GM23338 (cell line): ENCODE measurements at places on chromosomes 3 and 15. TPM values are rescaled to one million over a fixed set of nuclear protein-coding genes. Genes with fewer than 3 reads are reported as not detected.
A peak's percentile ranks its signal among the peaks of the same experiment; 100 is the strongest.

DNA sequence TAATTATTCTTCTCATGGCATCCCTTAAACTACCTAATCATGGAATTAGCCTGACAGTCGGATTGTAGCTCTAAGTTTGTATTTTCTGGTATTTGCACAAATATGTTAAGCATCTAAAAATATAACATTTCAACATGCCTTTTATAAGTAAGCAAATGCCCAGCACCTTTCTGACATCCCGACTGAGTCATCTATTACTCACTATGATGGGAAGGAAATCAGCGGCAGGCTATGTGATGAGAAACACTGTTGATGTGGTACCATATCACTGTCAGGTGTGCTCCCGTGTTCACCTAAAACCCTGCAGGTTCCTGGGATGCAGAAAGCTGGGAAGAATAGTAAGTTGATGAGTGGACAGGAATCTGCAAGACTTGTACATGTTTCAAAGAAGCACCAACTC is 367.8 kb upstream of the IL12A start:
- H3K27ac ChIP-seq = no peak overlapping the region
- no peak for DNase-seq
- H3K27me3 ChIP-seq = no peaks in the 10 kb centered on the region
- H3K4me1 ChIP-seq = peaks cover 4% of the 10 kb centered on the region; the same call in 1 of the 2 replicates

DNA sequence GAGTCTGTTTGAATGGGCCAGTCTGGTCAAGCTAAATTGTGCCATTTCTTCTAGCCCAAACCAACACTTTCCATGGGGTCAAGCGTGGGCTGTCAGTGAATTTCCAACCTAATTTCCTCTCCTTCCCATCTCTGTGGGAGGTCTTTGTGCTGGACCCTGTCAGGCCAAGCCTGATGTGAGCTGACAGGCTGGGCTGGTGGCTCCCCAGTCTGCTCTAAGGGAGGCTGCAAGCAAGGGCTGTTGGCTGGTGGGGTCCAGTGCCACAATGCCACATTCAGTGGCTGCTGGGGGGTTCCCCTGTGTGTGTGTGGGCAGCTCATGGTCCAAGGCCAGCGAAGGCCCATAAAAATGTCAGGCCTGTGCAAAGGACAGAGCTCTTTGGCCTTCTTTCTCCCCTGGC is 216.1 kb downstream of the OPA1 start:
- H3K4me3 ChIP-seq = no peak overlapping the region
- no peak for DNase-seq
- peaks cover 53% of the 10 kb centered on the region for H3K4me1 ChIP-seq
- H3K27me3 ChIP-seq = no peaks in the 10 kb centered on the region
- no peaks in the 10 kb centered on the region for H3K36me3 ChIP-seq
- H3K27ac ChIP-seq = no peak overlapping the region

DNA sequence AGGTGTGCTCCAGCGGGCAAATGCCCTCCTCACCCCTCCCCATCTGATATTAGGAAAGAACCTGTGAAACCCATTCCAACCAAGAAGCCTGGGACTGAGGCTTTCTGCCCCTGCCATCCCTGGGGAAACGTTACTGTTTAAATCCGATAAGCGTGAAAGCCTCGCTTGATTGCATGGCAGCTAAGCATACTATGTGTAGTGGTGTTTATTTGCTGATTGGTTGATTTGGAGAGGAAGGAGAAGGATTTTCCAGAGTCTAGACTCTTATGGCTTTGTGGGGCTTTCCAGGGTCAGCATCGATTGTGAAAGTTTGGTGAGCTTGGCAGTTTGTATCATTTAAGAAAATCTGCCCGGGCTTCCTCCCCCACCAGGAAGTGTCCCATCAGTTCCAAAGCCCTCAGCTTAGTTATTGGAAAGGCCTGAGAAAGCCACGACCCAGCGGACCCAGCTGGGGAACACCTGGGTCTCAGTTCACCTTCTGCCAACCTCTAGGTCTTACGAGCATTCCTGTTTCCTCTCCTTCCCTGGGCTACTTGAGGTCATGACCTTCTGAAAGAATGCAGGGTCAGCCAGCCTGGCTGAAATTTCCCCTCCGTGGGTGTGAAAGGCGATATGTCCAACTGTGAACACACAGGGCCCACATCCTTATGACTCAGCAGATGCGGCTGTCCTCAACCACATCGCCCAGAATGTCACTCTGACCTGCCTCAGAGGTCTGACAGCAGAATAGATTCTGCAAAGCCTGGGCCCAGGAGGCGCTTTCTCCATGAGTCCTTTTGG is 62.8 kb upstream of the HERC1 start:
- no peak for DNase-seq
- no peaks in the 10 kb centered on the region for H3K27me3 ChIP-seq
- no peaks in the 10 kb centered on the region for H3K4me1 ChIP-seq
- no peak overlapping the region for H3K27ac ChIP-seq
- H3K36me3 ChIP-seq = no peaks in the 10 kb centered on the region

SAMMSON gene
- not detected in 2 replicates for total RNA-seq

- peaks cover 82% of the 10 kb centered on the region for H3K4me1 ChIP-seq
- peak; percentile 73 for DNase-seq
- H3K36me3 ChIP-seq = no peaks in the 10 kb centered on the region
- H3K27ac ChIP-seq = no peak overlapping the region
Measured at GRCh38 chr15:96341513-96342405, 11.3 kb downstream of the NR2F2 start.

DNA sequence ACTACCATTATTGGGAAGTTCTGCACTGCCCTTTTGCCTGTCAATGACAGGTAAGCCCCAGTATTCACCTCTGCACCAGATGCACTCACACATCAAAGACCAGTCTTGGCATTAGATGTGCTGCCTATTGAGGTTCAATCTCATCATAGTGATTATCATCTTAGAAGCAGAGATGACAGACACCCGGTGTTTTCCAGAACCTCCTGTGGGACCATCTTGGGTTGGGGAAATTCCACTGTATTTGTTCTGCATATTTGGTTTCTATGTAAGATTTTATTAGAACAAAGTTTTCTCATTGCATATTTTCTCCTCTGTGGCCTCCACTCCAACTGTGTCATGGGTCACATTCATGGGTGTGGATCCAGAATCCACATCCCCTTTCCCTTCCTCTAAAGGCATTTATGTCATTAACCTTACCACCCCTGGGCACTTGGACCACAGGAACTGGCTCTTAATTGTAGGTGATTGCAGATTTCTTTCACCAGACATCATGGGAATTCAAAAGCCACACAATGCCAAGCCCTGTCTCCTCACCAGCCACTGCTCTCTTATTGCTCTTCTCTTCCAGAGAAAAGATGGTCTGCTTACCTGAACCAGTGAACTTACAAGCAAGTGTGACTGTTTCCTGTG is 31.2 kb downstream of the PLA1A start:
- H3K27me3 ChIP-seq = no peaks in the 10 kb centered on the region
- no peak overlapping the region for H3K4me3 ChIP-seq
- H3K4me1 ChIP-seq = no peaks in the 10 kb centered on the region
- DNase-seq = no peak
- no peaks in the 10 kb centered on the region for H3K36me3 ChIP-seq
- no peak overlapping the region for H3K27ac ChIP-seq

DUOXA2 gene
- not detected in 2 replicates for total RNA-seq

DNA sequence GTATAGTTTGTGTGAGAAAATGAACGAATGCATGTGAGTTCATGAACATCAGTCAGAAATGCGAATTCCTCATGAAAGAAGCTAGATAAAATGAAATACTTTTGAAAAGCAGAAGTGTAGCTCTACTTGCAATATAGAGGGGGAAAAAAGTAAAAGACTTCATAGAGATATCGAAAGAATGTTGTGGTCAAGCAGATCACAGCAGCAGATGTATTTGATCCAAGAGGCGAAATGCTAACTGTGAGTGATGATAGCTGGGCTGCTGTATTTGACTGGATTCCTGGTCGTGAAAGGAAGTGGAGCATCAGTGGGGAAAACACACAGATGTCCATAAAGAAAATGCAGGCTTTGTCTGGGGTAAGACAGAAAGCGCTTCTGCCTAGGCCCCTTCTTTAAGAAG is 112.4 kb downstream of the ADAMTSL3 start:
- no peak overlapping the region for H3K4me3 ChIP-seq
- no peaks in the 10 kb centered on the region for H3K36me3 ChIP-seq
- DNase-seq = no peak

ACTRT3 gene
- 5.2 and 6.4 TPM in 2 replicates for total RNA-seq

TGM4 gene
- not detected in 2 replicates for total RNA-seq

PLA2G4D gene
- 0.07 TPM in 1 of 2 replicates, not detected in the other for total RNA-seq

GRCh38 chr3:156575641-156576040 is 20.7 kb upstream of the SSR3 start:
- H3K4me1 ChIP-seq = peaks cover 7% of the 10 kb centered on the region
- no peaks in the 10 kb centered on the region for H3K36me3 ChIP-seq
- no peak overlapping the region for H3K4me3 ChIP-seq
- no peak overlapping the region for H3K27ac ChIP-seq

MASP1 gene
- total RNA-seq = 1.6 and 5.9 TPM in 2 replicates

FSD2 gene
- total RNA-seq = 0.08 TPM in 1 of 2 replicates, not detected in the other

GRCh38 chr3:3288255-3288654 is 108.8 kb upstream of the CRBN start:
- H3K36me3 ChIP-seq = no peaks in the 10 kb centered on the region
- no peaks in the 10 kb centered on the region for H3K4me1 ChIP-seq

DNA sequence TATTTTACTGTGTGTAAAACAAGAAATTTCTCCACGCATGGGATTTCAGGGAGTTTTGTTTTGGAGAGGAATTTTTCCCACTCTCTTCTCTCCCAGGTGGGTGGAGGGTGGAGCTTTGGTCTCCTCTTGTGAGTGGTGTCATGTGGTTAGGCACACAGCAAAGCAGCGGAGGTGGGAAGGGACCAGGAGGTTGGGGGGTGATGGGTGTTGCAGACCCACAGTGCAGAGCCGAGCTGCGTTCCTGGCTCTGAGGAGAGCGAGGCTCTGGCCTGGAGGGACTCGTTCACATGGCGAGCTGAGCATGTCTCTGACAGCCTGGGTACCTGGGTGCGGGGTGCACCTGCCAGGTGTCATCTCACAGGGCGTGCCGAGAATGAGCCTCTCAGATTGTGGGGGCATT is 87.8 kb downstream of the RYR3 start:
- H3K27me3 ChIP-seq = no peaks in the 10 kb centered on the region
- peaks cover 13% of the 10 kb centered on the region for H3K4me1 ChIP-seq
- no peak for DNase-seq
- H3K36me3 ChIP-seq = no peaks in the 10 kb centered on the region
- H3K4me3 ChIP-seq = no peak overlapping the region
- H3K27ac ChIP-seq = no peak overlapping the region

- no peak overlapping the region for H3K27ac ChIP-seq
- H3K4me3 ChIP-seq = no peak overlapping the region
Measured at GRCh38 chr3:123480428-123480827, 31.5 kb upstream of the ADCY5 start.

- H3K27ac ChIP-seq = no peak overlapping the region
- H3K4me3 ChIP-seq = peak overlapping the region; percentile 91
- H3K27me3 ChIP-seq = peaks cover 60% of the 10 kb centered on the region
- peaks cover 19% of the 10 kb centered on the region for H3K4me1 ChIP-seq
- no peaks in the 10 kb centered on the region for H3K36me3 ChIP-seq
Measured at GRCh38 chr3:4980229-4981203, 1.3 kb downstream of the BHLHE40 start.

- no peak overlapping the region for H3K27ac ChIP-seq
- no peaks in the 10 kb centered on the region for H3K27me3 ChIP-seq
- no peaks in the 10 kb centered on the region for H3K36me3 ChIP-seq
- DNase-seq = peak; percentile 33
Measured at GRCh38 chr3:194740859-194741491, 55.3 kb downstream of the FAM43A start.

DNA sequence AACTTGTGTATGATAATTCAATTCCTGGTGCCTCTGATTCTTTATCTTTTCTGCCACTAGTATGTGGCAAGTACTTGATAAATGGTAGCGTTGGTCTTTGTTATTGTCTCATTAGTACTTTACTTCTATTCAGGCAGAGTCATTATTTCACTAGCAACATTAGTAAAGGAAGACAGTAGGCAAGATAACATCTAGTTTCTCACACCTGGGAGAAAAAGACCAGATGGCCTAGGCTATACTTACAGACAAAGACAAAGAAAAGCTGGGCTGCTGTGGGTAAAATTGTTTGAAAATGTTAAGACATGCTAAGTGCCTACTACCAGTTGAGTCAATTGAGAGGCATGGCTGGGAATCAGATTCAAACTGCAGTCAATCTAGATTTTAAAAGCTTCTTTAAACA is 198.7 kb upstream of the CMC1 start:
- peaks cover 22% of the 10 kb centered on the region; the same call in 1 of the 2 replicates for H3K4me1 ChIP-seq
- no peaks in the 10 kb centered on the region for H3K36me3 ChIP-seq
- DNase-seq = no peak

DNA sequence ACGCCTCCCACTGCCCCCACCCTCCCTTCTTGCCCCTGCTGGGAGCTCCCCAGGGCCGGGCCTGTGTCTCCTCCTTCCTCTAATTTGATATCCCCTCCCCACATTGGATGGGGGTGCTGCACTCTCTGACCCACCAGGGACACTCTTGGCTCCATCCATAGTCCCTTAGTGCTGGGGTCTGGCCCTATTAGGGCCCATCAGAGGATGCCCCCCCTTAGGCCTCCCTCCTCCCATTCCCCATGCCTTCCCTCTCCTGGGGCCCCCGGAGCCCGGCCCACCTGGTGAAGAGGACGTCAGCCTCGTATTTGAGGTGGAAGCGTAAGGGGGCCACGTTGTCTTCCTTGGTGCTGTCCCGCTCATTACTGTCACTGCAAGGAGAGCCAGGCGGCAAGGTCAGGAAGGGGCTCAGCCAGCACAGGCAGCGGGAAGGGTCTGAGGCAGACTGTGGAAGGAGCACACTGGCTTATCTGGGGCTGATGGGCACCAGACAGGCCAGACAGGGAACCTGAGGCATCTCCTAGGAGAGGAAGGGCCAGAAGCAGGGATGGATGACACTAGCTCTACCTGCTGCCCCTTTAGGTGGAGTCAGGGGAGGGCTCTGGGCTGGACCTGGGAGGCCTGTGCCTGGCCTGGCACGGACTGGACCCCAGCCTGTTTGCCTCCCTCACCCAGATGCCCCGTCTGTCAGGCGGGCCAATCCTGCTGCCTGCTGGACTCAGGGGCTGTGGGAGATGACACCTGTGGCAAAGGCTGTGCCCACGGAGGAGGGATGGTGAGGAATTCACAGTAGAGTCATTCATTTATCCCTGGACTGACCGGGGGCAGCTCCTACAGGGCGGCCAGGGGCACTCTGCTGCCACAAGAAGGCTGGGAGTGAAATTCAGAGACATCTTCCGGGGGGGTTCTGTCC is 36.2 kb downstream of the FEM1B start:
- H3K27me3 ChIP-seq = no peaks in the 10 kb centered on the region
- no peak overlapping the region for H3K27ac ChIP-seq
- H3K4me1 ChIP-seq = peaks cover 18% of the 10 kb centered on the region
- no peaks in the 10 kb centered on the region for H3K36me3 ChIP-seq
- H3K4me3 ChIP-seq = no peak overlapping the region
- no peak for DNase-seq

- H3K27me3 ChIP-seq = no peaks in the 10 kb centered on the region
- no peaks in the 10 kb centered on the region for H3K36me3 ChIP-seq
- no peak overlapping the region for H3K27ac ChIP-seq
- H3K4me3 ChIP-seq = no peak overlapping the region
- peak; percentile 75 for DNase-seq
Measured at GRCh38 chr3:43503067-43503728, 118.6 kb downstream of the ANO10 start.
